ENCODE measurements at places on chromosomes 1 and 21. TPM values are rescaled to one million over a fixed set of nuclear protein-coding genes. Genes with fewer than 3 reads are reported as not detected.

The MIXL1 gene
- 0.21 TPM for polyA plus RNA-seq

- peak; percentile 41 for DNase-seq
These were observed 33.1 kb upstream of the C1orf146 start for GRCh38 chr1:92184632-92185031.

The FBXO2 gene
- polyA plus RNA-seq: 1.3 TPM

- DNase-seq: no peak
These were observed 50.4 kb upstream of the CXADR start for GRCh38 chr21:17462276-17462981.

DNA sequence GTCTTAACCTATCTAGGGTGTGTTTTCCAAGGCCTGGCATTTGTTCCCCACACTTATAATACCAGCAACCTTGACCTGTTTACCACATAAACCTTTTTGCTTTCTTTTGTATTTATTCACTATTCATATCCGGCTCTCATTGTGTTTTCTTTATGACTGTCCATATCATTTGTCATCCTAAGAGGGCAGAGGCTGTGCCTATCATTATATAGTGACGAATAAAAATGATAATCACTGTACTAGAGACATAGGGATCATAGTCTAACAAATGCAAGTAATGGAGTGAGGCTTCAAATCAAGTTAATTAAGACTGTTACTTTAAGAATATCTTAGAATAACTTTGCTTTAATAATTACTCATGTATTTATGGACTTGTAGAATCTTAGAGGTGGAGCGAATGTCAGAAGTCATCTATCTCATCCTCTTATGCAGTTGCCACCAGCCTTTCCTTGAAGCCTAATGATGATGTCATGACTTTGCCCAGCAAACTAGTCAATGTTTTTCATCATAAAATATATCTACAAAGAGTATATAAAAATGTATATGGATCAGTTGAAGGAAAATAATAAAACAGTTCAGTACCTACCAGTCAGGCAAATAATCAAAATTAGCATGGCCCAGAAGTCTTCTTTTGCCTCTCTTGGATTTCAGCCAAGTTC, 4.7 kb upstream of the ETV3 start:
- no peak for DNase-seq

DNA sequence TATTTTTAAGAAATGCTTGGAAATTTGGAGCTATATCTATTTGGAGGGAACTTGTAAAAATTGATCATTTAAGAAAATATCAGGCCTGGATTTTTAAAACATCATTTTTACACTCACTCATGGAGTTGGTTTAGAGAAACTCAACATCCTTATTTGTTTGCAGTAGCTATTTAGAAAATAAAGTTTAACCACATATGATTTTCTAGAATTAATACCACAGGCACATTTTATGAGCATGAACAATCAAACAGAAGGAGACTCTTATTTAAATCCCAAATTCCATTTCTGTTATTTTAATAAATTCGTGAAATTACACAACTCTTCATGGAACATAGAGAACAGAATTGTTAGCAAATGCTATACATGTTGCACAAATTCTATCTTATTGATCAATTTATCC, 3.2 kb downstream of the CDKN2C start:
- DNase-seq: no peak

The S100A5 gene
- 0.25 TPM for polyA plus RNA-seq

DNA sequence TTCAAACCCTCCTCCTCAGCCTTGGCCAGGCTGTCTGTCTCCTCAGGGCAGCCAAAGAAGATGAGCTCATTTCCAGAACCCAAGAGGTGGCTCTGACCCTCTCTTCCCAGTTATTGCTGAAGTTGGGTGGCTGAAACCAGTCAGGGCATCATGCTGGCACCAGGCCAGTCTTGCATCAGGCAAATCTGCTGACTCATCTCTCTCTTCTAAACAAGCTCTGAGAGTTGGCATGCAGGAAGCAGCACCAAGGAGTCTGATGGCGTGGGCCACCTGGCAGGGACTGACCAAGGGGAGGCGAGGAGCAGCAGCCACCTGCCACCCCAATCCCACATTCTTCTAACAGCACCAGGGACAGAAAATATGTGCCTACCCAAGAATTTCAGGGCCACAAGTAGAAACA, 104.8 kb upstream of the ATP1A1 start:
- no peak for DNase-seq

GRCh38 chr21:22374218-22374969, 1376.2 kb downstream of the NCAM2 start:
- DNase-seq: no peak

- DNase-seq: no peak
These were observed 5.5 kb upstream of the GBP1 start for GRCh38 chr1:89070509-89070908.

The SPATA45 gene
- polyA plus RNA-seq: not detected

The RGS13 gene
- polyA plus RNA-seq: not detected

The H6PD gene
- polyA plus RNA-seq: 22.9 TPM

The DYNLT4 gene
- not detected for polyA plus RNA-seq

The ZNF684 gene
- polyA plus RNA-seq: 2.3 TPM

- no peak for DNase-seq
These were observed 46.1 kb upstream of the SLC30A1 start for GRCh38 chr1:211625040-211625439.

The CRP gene
- not detected for polyA plus RNA-seq

The CCT3 gene
- polyA plus RNA-seq: 314 TPM

The OR2G6 gene
- polyA plus RNA-seq: not detected

- peak; percentile 13 for DNase-seq
These were observed 26.8 kb downstream of the TMEM201 start for GRCh38 chr1:9615316-9616063.
